ENCODE measurements at places on chromosomes 16 and 17. TPM values are rescaled to one million over a fixed set of nuclear protein-coding genes. Genes with fewer than 3 reads are reported as not detected.
A peak's percentile ranks its signal among the peaks of the same experiment; 100 is the strongest.

The HSF5 gene
- 4.2 TPM for total RNA-seq

The VAT1L gene
- total RNA-seq: not detected

GRCh38 chr17:17204635-17205231, 1.4 kb downstream of the PLD6 start:
- H3K27me3 ChIP-seq: no peaks in the 10 kb centered on the region
- peaks cover 25% of the 10 kb centered on the region for H3K4me1 ChIP-seq
- no peak for DNase-seq

The NOS2 gene
- 0.10 TPM for total RNA-seq

The CD300H gene
- total RNA-seq: not detected

DNA sequence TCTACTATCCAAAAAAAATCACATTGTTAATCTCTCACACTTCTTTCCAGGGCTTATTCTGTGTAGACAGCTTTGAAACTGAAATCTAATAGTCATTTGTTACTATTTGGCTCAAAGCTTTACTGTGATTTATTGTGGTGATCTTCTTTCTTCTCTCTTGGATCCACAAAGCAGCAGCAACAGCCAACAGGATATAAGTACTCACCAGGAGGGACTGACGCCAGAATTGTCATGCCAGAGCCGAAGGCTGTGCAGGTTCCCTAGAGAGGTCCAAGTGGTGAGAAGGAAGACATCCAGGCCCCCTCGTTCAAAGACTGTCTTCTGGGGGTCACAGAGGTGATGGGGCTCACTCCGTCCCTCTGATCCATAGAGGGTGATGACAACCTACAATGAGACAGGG, 33.3 kb downstream of the PKD1L3 start:
- no peak overlapping the region for H3K27ac ChIP-seq
- H3K4me3 ChIP-seq: no peak overlapping the region
- DNase-seq: no peak
- H3K36me3 ChIP-seq: no peaks in the 10 kb centered on the region

The SPATA32 gene
- 0.68 TPM for total RNA-seq

- no peaks in the 10 kb centered on the region for H3K4me1 ChIP-seq
- no peak overlapping the region for H3K27ac ChIP-seq
- H3K27me3 ChIP-seq: no peaks in the 10 kb centered on the region
- H3K4me3 ChIP-seq: no peak overlapping the region
These were observed 131.3 kb downstream of the CBLN1 start for GRCh38 chr16:49150341-49150740.

- no peaks in the 10 kb centered on the region for H3K36me3 ChIP-seq
- H3K27ac ChIP-seq: no peak overlapping the region
These were observed 13.7 kb downstream of the CBX4 start for GRCh38 chr17:79825580-79825921.

DNA sequence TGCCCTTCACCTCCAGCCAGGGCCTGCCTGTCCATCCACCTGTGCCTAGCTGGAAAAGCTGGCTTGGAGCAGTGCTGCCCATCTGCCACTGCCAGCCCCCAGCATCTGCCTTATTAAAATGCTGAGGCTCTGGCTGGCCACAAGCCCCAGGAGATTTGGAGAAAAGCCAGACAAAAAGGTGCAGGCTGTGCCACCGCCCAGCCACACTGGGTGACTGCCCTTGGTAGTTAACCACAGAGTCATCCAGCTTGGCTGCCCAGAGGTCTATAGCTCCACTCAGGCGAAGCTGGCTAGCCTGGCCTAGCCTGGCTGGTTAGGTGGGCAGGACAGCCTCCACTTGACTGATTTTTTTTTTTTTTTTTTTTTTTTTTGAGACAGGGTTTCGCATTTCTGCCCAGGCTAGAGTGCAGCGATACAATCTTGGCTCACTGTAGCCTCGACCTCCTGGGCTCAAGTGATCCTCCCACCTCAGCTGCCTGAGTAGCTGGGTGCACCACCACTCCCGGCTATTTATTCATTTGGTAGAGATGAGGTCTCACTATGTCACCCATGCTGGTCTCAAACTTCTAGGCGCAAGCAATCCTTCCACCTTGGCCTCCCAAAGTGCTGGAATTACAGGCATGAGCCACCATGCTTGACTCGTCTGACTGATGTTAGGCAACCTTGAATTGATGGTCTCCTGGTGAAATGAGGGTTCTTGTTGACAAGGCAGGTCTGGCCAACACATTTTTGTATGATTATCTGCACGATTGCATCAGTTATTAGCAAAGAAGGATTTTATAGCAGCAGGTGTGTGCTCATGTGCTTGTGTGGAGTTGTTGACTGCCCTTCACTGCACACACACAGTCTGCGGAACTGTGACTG, 103.8 kb downstream of the RAB11FIP4 start:
- peaks cover 4% of the 10 kb centered on the region for H3K36me3 ChIP-seq
- H3K27me3 ChIP-seq: no peaks in the 10 kb centered on the region
- DNase-seq: no peak
- peak overlapping the region; percentile 92 for H3K27ac ChIP-seq
- H3K4me1 ChIP-seq: peaks cover 80% of the 10 kb centered on the region
- peak overlapping the region; percentile 37 for H3K4me3 ChIP-seq

The HOXB1 gene
- total RNA-seq: not detected

GRCh38 chr17:48623583-48623982, 2.6 kb downstream of the HOXB9 start:
- H3K36me3 ChIP-seq: no peaks in the 10 kb centered on the region
- H3K4me3 ChIP-seq: no peak overlapping the region
- DNase-seq: no peak

DNA sequence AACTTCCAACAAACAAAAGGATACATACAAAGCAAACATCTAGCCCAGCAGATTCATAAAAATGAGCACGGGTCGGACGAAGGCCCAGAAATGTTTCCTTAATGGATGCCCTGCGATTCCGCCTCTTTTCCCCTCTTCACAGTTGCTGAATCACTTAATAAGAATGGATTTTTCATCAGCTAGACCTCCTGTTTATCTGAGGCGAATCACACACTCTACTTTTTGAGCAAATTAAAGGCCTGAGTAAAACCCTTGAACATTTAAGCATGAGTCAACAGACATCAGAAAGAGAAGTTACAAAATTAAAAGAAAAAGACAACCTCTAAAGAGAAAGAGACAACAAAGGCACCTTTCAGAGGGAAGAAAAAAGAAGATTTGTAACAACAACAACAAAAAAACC, 44.7 kb downstream of the HS3ST3A1 start:
- DNase-seq: no peak
- no peaks in the 10 kb centered on the region for H3K27me3 ChIP-seq
- no peak overlapping the region for H3K27ac ChIP-seq
- no peak overlapping the region for H3K4me3 ChIP-seq
- H3K36me3 ChIP-seq: no peaks in the 10 kb centered on the region

The ABCA9 gene
- total RNA-seq: not detected

GRCh38 chr17:80855948-80856862, 135.4 kb upstream of the CHMP6 start:
- H3K36me3 ChIP-seq: peaks cover 38% of the 10 kb centered on the region
- peak overlapping the region; percentile 96 for H3K27ac ChIP-seq
- no peaks in the 10 kb centered on the region for H3K27me3 ChIP-seq
- peaks cover 53% of the 10 kb centered on the region for H3K4me1 ChIP-seq

DNA sequence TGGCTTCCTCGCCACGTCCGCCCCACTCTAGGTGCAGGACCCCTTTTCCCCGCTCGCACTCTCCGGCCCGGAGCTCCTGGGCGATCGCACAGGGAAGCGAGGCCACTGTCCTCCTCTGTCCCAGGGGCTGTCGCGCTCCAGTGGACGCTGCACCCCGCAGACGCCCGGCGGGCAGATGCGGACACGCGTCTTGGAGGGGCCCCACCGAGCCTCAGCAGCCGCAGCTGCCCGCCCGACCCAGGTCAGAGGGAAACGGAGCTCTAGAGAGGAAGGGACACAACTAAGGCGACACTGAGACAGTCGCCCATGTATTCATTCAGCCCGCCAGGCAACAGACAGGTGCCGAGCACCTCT, 726 bp upstream of the SLC13A5 start:
- no peaks in the 10 kb centered on the region for H3K36me3 ChIP-seq
- peaks cover 12% of the 10 kb centered on the region for H3K4me1 ChIP-seq
- H3K27me3 ChIP-seq: peaks cover 76% of the 10 kb centered on the region

The KRT26 gene
- total RNA-seq: not detected

DNA sequence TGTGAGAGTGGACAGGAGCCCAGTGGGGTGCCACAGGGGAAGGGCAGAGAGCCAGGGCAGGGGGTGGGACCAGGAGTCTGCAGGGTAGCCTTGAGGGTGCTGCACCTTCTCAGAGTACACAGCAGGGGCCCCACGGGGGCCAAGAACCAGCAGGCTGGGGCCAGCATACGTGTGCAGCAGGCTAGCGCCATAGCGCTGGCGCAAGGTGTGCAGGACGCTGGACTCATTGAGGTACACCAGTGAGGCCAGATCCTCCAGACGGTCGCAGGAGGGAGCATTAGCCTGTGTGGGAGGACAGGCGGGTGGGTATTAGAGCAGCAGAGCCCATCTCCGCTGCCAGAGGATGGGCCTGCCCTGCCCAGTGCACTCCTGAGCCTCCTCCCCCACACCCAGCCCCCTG, 58.8 kb downstream of the MYO18A start:
- no peak for DNase-seq
- H3K27me3 ChIP-seq: no peaks in the 10 kb centered on the region
- H3K27ac ChIP-seq: no peak overlapping the region
- H3K4me1 ChIP-seq: peaks cover 3% of the 10 kb centered on the region

- peaks cover 34% of the 10 kb centered on the region for H3K4me1 ChIP-seq
- no peak overlapping the region for H3K4me3 ChIP-seq
- no peak for DNase-seq
- no peak overlapping the region for H3K27ac ChIP-seq
- peaks cover 19% of the 10 kb centered on the region for H3K36me3 ChIP-seq
- H3K27me3 ChIP-seq: no peaks in the 10 kb centered on the region
These were observed 23.6 kb downstream of the RANBP10 start for GRCh38 chr16:67782567-67783352.

- DNase-seq: no peak
- H3K36me3 ChIP-seq: peaks cover 60% of the 10 kb centered on the region
- no peak overlapping the region for H3K4me3 ChIP-seq
- peaks cover 18% of the 10 kb centered on the region for H3K4me1 ChIP-seq
- peak overlapping the region; percentile 91 for H3K27ac ChIP-seq
These were observed 44.9 kb downstream of the MARF1 start for GRCh38 chr16:15597822-15598647.

The C16orf54 gene
- total RNA-seq: 19.1 TPM

DNA sequence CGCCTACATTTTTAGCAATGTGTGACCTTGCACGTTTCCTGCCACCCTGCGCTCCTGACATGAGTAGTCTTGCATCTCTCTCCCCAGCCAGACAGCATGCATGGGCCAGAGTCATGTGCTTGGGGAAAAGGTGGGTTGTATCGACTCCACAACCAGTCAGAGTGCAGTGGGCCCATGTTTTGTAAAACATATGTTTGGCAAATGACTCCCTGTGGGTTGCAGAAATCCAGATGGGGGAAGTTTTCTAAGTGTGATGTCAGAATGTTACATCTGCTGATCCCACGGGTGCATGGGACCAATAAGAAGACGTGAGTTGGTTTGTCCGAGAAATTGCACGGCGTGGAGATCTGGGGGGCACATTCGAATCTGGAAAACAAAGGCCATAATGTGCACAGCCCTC, 147.1 kb downstream of the FOXL1 start:
- no peaks in the 10 kb centered on the region for H3K36me3 ChIP-seq
- no peak overlapping the region for H3K4me3 ChIP-seq
- H3K27ac ChIP-seq: no peak overlapping the region
- H3K27me3 ChIP-seq: peaks cover 16% of the 10 kb centered on the region

DNA sequence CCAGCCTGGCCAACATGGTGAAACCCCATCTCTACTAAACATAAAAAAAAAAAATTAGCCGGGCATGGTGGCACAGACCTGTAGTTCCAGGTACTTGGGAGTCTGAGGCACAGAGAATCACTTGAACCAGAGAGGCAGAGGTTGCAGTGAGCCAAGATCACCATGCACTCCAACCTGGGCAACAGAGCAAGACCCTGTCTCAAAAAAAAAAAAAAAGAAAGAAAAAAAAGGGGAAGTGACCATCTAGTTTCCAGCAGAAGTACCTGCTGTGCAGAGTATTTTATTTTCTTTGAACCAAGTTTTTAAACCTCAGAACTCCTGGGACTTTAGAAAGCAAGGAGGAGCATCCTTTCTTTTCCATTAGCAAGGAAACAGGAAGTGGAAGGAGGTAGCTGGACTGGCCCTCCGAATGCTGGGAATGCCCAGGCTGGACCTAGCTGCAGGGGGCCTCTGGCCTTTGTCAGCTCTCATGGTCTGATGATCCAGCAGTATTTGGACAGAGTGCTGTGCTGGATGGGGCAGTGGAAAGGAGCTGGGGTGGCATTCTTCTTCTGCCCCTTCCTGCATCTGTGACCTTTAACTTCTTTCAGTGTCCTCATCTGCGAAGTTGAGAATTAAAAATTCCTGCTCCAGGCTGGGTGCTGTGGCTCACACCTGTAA, 6.6 kb downstream of the GID4 start:
- DNase-seq: no peak
- H3K27me3 ChIP-seq: no peaks in the 10 kb centered on the region
- peaks cover 3% of the 10 kb centered on the region for H3K36me3 ChIP-seq
- no peak overlapping the region for H3K4me3 ChIP-seq

DNA sequence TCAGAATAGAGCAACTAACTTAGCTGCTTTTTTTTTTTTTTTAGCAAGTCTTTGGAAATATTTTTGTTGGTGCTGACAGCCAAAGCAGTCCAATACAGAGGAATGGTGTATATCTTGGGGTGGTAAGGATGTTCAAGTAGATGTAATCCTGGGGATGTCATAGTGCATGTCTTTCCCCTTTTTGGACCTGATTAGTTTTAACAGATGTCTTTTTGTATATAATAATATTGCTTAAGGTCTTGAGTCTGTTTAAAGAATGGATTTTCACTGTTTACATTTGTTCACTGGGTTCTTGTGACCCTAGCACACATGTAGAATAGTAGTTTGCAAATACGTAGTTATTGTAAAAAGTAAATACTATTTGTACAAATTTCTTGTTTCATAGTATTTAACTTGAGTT, 7.9 kb downstream of the TAF15 start:
- H3K27ac ChIP-seq: no peak overlapping the region
- no peaks in the 10 kb centered on the region for H3K27me3 ChIP-seq
- peaks cover 31% of the 10 kb centered on the region for H3K36me3 ChIP-seq
- peaks cover 32% of the 10 kb centered on the region for H3K4me1 ChIP-seq
- DNase-seq: no peak

DNA sequence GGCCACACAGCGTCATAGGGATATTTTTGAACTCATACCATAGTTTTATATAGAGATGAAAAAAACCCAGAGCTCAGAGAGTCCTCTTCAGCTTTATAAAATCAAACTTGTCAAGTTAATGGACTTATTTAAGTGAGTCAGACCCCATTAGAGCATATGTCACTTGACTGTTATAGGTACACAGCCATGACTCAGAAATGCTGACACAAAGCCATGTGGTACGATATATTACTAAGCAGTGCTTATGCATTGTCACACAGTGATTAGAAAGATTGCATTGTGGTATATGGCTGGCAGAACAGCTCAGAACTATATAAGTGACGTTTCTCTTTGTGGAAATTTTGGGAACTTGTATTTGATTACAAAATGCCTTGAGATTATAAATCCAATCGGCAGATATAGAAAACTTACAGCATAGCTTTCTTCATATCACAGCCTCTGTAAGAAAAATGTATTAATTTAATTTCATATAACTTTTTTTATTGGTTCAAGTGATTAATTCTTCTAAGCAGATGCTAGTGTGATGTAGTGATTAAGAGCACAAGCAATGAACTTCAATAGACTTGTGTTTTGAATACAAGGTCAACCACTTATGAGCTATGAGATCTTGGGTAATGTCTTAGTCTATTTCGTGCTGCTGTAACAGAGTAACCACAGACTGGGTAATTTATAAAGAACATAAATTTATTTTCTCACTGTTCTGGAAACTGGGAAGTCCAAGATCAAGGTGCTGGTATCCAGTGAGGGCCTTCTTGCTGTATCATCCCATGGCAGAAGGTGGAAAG, 25.8 kb upstream of the GINS3 start:
- H3K36me3 ChIP-seq: no peaks in the 10 kb centered on the region
- peaks cover 34% of the 10 kb centered on the region for H3K27me3 ChIP-seq
- no peak overlapping the region for H3K4me3 ChIP-seq
